Activated naive CD4-positive, alpha-beta T cell treated with anti-CD3 and anti-CD28 coated beads for 36 hours (primary cell): ENCODE measurements at places on chromosomes 3 and 15.

GRCh38 chr15:56910801-56911200 lies 7.6 kb upstream of the TCF12 start:
- DNase-seq: no peak

DNA sequence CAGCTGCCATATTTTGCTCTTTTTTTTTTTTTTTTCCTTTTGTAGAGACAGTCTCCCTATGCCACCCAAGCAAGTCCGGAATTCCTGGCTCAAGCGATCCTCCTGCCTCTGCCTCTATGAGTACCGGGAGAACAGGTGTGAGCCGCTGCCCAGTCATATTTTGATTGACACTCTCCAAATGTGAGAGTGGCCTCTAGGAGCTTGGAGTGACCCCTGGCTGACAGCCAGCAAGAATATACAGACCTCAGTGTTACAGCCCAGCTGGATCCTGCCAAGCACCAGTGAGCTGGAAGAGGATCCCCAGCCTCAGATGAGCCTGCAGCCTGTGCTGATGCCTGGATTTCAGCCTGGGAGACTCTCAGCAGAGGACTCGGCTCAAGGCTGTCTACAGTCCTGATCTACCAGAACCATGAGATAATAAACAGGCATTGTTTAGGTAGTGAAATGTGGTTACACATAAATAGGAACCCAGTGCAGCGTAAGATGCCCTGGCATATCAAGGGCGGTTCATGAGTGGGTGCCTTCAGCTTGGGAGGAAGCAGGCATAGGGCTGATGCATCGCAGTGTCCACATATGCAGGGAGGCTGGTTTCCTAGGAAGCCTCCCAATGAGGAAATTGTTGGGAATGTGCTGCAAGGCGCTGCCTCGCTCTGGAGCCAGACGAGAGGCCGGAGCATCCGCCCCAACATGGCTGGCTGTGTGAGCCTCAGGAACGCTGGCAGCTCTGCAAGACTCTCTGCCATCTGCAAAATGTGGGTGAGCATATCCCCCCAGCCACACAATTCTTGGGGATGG lies 38.9 kb upstream of the ATP10A start:
- DNase-seq: no peak

DNA sequence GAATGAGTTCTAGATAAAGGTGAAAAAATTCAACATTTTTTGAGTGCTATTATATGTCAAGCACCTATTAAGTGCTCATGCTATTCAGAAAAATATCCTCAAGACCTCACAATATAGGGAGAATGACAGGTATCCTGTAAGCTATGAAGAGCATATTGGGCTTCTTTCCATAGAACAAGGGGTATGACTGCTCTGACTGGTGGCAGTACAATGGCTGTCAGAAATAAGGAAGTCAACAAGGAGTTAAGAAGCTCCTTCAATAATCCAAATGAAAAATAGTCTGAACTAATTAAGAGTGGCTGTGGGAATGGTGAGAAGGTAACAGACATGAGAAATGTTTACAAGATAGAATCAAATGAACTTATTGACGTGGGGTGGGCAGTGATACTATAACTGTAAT lies 24.7 kb downstream of the NPTN start:
- DNase-seq: no peak

DNA sequence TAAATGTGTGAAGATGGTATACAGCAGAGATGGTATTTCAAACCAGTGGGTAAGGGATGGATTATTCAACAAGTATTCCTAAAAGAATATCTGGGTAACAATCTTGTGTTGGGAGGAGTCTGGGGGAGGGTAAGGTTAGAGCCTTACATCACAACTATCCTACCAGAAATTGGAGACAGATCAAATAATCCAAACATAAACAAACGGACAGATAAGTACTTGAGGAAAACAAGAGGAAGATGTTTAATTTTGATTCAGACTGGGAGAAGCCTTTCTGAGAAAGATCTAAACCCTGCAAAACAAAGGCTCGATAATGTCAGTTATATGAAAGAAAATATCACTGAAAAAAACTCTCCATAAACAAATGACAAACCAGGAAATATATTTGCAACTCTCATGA lies 77.9 kb downstream of the SLC9A9 start:
- DNase-seq: no peak

DNA sequence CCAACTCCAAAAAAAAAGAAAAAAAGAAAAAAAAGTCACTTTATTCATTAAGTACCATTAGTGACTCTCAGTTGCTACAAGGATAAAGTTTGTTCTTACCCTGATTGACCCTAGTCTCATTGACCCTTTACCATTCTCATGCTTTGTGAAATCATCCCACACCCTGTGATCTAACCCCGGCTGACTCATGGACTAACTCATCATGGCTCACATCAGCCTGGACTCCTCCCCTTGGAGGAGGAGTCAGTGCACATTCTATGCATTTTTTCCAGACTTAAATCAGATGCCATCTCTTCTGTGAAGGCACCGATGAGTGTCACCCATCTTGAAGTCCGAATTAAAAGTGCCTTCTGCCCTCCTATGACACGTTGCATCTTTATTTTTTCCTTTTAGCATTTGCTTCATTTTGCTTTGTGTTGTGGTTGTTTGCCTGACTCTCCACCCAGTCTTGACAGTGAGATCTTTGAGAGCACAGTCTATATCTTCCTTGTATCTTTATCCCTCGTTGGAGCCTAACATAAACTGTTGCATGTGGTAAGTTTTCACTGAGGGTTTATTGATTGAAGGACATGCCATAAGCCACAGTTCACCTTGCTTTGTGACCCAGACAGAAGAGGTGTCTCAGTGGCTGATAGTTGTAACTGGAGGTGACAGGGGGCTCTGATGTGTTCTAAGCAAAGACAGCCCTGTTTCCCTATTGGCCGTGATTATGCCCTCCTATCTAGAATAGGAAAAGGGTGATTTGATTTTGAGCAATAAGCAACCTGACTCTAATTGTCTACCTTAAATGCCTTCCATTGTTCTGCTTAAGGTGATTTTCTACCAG lies 72.1 kb downstream of the IL1RAP start:
- DNase-seq: peak; percentile 78

DNA sequence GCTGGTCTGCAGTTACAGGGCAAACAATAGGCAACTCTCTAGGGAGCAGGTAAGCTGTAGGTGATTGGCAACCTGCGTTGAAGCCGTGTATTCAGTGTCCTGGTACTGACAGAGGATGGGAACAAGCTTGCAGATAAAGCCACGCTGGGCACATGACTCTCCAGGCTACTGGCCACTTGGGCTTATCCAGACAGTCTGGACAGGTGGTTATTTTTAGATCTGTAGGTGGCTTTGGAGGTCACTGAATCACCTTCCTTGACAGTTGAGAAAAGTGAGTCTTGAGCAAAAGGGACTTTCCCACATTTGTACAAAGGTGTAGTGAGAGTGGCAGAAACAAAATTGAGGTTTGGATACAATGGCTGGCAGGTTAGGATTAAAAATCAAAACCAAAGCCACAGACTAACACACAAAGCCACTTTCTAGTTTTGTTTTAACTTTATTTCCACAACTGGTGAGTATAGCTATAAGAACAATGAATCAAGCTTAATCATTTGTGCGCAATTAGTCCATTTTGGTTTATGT lies 22.3 kb upstream of the IL1RAP start:
- DNase-seq: peak; percentile 30

GRCh38 chr3:127857333-127857732 lies 35.0 kb upstream of the MGLL start:
- no peak for DNase-seq

DNA sequence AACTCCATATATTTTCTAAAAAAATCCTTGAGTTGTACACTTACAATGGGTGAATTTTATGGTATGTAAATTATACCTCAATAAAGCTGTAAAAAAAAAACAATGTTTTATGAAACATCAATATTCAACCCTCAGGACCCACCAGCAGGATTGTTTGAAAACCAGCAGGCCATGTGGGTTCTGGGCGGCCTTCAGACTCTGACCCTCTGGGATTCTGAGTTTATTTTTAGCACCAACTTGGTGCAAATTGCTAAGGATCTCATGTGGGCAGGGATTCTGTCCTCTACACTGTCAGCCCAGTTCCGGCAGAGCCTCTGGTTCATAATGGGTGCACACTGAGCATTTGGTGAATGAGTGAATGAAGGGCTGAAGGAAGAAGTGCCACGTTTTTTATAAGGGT lies 24.2 kb upstream of the TSEN2 start:
- DNase-seq: no peak

DNA sequence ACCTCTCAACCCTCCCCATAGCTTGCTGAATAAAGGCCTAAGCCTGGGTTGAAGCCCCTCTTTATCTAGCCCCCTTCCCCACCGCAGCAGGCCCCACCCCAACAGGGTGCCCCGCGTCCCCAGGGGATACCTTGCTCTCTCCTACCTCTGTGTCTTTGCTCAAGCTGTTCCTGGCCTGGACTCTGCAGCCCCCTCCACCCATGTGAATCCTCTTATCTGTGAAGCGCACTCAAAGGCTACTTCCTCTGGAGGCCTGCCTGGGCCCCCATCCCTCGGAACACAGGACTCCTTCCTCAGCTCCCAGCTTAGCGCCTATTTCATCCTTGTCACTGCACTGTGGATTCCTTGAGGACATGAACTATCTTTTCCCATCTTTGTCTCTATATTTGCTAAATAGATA lies 61.4 kb upstream of the HERC1 start:
- DNase-seq: no peak

- DNase-seq: peak; percentile 22
These were observed 127.7 kb downstream of the MTHFS start for GRCh38 chr15:79769069-79769481.

- no peak for DNase-seq
These were observed 48.4 kb downstream of the DTWD1 start for GRCh38 chr15:49669288-49669687.

- no peak for DNase-seq
These were observed 71.5 kb downstream of the ETFA start for GRCh38 chr15:76239786-76240185.

- peak; percentile 64 for DNase-seq
These were observed 132.6 kb upstream of the COL8A1 start for GRCh38 chr3:99505646-99506269.

GRCh38 chr3:188076176-188076575 lies 77.8 kb upstream of the LPP start:
- no peak for DNase-seq

DNA sequence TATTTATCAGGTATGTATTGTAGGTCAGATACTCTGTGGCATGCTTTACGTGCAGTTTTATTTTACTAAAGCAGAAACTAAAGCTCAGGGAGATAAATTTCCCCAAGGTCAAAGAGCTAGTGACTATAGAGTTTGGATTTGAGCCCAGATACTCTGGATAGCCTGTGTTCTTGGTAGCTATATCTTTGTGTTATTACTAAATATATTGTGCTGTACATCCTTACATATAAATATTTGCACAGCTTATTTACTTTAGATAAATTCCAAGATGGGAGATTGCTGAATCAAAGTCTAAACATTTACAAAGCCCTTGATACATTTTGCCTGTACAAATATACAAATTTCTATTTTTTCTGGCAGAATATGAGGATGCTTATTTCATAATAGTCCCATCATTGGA lies 660.9 kb upstream of the NAALADL2 start:
- no peak for DNase-seq

DNA sequence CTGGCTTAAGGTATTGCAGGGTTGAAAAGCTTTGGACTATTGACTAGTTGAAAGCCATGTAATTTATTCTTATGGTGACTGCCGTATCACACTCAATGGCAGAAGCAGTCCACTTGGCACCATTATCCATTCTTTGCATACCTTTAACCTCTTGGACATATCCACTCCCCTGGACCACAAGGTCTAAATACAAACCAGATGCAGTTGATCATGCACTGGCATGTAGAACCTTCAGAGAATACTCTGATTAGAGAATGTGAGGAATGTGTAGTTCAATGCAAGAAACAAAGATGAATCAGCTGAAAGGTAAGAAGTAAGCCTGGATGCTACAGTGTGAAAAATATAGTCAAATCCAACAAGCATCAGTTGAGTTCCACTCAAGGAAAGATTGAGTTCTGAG lies 93.1 kb downstream of the FRMD5 start:
- no peak for DNase-seq

GRCh38 chr3:81433675-81434074 lies 327.8 kb downstream of the GBE1 start:
- DNase-seq: no peak

DNA sequence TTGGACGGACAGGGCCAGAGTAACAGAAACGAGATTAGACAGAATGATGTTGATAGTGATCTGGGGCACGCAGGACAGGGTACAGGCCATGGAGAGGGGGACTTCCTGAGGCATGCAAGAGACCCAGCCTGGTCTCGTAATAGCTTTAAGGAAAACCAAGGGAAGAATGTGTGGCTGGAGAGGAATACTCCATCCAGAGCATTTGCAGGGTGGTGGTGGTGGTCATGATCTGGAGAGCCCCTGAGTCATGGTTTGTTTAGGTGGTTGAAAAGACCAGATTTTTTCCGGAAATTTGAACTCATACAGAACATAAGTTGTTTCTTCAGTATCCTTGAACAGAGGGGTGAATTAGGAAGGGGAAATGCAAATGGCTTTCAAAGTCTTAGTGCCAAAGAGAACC lies 138.5 kb downstream of the DUT start:
- no peak for DNase-seq

DNA sequence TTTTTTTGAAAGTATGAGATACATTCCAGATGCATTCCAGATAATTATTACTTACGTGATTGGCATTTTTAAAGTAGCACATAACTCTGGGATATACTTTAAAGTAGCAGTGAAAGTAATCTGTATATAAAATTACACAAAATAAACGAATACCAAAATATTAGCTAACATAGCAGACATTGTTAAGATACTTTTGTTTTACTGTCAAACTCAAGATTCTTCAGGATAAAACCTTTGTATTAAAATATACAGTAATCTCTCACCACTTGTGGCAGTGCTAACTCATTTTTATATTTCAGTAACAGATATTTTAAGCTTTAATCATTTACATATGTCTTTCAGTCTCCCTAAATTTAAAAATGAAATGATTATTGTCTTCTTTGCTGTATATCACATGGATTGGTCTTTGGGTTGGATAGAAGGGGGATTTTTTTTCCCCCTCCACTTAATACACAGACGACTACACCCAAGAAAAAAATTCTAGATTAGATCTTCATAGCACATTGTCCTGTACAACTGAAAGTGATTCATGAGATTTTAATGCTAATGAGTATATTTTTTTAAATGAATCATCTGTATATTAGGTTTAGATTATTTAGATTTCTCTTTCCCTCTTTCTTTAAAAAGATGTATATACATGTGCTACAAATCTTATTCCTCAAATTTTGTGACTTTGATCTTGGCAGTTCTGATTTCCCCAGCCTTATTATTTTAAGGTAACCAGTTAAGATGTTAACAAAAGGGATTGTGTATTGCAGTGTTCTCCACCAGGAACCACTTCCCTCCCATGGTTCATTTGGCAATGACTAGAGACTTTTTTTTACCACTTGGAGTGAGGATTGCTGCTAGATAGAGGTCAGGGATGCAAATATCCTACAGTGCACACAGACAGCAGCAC lies 24.5 kb upstream of the EBLN2 start:
- DNase-seq: no peak

GRCh38 chr3:195001961-195002861 lies 268.7 kb downstream of the XXYLT1 start:
- DNase-seq: peak; percentile 29
